GOT3 (cell line): ENCODE measurements at places on chromosomes 16 and 17.

DNA sequence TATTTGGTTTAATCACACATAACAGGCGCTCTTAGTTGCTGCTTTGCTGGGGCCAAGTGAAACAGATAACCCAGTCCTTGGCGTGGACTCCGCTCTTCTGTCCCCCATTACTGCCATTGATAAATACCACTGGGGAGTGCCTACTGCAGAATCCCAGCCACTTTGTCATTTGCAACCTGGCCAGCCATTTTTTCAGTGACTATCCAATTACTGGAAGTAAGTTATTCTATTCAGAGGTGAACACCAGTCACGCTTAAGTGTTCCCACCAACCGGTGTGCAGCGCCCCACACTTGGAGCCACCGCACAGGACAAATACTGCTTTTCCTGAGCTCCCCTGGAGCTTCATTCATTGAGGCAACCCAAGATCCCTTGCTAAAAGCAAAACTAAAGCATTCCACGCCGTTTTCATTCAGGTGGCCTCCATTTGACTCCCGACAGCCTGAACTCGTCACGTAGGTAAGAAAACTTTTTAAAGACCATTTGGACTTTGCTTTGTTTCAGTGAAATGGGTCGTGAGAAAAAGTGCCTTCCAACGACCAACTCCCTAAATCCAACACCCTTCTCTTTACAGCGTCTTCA, 1.8 kb downstream of the USP7 start:
- DNase-seq, result no peak

DNA sequence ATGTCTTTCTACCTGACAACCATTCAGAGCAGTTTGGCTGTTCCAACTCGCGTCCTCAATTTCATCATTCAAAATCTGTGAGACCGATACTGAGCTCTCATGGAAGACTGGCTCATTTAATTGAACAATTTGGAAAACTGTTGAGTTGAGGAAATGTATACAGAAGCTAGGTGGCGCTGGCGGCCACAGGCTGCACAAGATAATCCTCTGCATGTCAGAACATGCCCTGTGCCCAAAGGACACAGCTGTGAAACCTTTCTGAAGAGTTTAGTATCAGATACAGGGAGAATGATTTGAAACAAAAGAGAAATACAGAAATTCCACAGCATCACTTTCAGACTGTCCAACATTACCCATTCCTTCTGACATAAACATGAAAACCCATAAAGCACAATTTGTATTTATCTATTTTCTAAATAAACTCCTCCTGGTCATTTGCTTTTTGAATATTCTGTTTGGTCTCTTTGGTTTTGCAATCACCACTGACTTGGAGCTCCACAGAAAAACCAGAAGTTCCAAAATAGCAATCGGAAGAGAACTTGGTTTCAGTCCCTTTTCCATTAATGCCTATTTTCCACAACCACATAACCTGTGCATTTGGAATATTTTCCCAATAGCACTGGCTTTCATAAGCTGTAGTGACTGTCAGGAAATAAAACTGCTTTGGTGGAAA, 192.8 kb downstream of the MAP2K6 start:
- DNase-seq, result no peak

GRCh38 chr17:31198026-31198425, 99.0 kb downstream of the OMG start:
- no peak for DNase-seq

- DNase-seq, result no peak
Observed at GRCh38 chr16:11320170-11320569, 25.1 kb upstream of the RMI2 start.

- no peak for DNase-seq
Observed at GRCh38 chr17:72274614-72275013, 153.8 kb downstream of the SOX9 start.

- DNase-seq, result no peak
Observed at GRCh38 chr17:68391561-68392268, 65.6 kb downstream of the WIPI1 start.

DNA sequence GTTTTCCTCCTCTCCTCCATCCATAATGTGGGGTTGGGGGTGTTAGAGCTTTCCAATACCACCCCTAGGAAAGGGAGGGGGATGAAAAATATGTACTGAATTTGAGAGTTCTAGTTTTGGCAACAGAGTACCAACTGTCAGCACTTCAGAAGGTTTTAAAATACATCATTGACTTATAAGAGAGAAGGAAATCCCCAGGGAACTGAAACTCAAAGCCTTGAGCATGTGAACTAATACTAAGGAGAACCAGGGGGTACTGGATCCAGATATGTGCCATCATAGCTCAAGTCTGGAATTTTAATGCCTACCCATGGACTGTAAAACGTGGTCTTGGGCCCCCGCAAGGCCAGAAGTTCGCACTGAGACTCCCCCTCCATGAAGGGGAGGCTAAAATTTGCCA, 15.8 kb downstream of the CACNG5 start:
- no peak for DNase-seq

GRCh38 chr16:84486551-84487235, 17.8 kb downstream of the MEAK7 start:
- DNase-seq, result no peak

DNA sequence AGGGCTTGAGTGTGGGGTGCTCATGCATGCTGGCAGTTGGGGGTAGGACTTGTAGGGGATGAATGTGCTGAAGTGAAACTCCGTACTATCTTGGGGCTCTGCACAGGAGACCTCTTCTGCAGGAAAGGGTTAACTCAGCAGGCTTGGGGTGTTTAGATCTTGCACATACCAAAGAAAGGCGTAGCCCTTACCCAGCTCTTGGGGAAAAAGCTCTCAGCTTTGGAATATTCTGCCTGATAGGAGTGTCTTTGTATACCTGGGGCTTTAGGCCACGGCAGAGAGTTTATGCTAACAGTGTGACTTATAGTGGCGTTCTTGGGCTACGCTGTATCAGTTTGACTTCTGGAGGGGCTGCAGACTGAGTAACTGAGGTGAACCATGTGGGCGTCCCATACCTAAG, 21.1 kb downstream of the KRT25 start:
- no peak for DNase-seq

DNA sequence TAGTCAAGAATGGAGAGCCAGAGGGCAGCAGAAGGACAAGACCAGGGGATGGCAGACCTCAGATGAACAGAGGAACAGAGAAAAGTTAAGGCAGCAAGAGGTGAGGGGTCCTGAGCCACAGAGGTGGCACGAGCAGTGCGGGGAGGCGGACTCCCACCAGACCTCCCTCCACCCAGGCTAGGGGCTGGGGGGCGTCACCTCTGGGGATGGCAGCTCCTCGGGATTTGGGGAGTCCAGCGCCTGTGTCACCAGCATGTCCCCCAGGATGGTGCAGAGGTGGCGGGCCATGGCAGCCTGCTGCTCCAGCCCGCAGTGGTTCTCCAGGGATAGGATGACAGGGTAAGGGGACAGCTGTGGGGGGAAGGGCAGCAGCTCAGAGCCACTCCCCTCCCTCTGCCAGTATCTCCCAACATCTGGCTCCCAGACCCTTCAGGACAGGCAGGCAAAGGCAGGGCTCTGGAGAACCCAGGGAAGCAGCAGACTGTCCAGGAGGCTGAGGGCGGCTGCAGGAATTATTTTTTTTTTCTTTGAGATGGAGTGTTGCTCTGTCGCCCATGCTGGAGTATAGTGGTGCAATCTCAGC, 15.8 kb downstream of the PLCD3 start:
- no peak for DNase-seq

- DNase-seq, result no peak
Observed at GRCh38 chr17:75845933-75846691, 1.9 kb upstream of the UNC13D start.

DNA sequence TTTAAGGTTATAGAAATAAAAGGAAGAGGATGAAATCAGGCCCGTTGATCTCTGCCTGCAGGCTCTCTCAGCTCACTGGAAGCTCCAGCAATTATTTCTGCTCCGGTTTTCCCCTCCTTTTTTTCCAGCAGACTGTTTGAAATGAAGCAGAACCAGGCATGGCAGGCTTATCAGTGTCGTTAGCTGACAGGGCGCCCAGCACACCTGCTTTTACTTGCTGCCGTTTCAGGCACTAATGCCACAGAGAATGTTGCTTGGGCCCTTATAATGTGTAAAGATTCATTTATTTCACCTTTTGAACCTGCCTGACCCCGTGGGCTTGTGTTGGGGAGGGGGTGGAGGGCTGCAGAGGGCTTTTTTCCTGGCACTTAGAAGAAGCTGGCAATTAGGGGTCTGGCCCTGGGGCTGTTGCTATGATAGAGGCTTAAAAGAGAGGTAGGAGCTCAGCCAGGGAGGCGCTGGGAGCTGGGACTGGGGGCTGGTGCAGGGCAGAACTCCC, 108.1 kb downstream of the IRX3 start:
- no peak for DNase-seq

DNA sequence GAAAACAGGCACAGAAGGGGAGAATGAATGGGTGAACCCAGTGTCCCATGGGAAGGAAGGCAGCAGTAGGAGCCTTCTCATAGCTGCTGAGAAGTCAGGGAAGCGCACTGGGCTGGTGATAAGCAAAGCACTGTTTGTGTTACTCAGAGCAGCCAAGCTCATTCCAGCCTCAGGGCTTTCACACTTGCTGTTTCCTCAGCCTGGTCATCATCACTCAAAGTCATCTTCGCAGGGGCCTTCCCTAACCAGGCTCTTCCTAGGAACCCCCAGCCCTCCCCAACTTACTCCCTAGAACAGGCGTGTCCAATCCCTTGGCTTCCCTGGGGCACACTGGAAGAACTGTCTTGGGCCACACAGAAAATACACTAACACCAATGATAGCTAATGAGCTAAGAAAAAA, 32.1 kb upstream of the LONP2 start:
- no peak for DNase-seq

GRCh38 chr16:57082664-57083063, 9.7 kb upstream of the CPNE2 start:
- DNase-seq, result no peak

GRCh38 chr16:87740909-87741424, 24.8 kb downstream of the KLHDC4 start:
- no peak for DNase-seq

- no peak for DNase-seq
Observed at GRCh38 chr16:23803591-23804123, 32.1 kb upstream of the PRKCB start.

DNA sequence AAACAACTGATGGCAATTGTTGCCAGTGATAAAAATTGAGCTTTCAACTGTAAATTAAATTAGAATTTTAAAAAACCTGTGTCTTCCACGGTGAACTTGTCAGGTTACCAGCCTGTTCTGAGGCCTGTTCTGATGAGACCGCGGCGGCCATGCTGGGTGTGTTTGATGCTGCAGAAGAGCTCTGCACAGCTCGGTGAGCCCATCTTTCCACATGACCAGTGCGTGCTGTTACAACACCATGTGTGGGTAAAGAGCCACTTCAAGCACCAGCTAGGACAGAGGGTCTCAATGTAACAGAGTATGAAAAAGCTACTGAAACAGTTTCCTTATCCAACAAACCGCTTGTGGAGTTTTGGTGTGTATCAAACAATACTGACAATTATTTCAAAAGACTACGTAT, 48.5 kb downstream of the RPTOR start:
- no peak for DNase-seq

- DNase-seq, result no peak
Observed at GRCh38 chr17:73203788-73204479, 11.1 kb downstream of the COG1 start.

GRCh38 chr17:81834831-81835267, at the start of gene PPP1R27:
PPP1R27 (minus strand) TSS chr17:81835050; CDS start chr17:81834953, 97 bp downstream.
- no peak for DNase-seq

GRCh38 chr17:55988861-55989260, 164.4 kb upstream of the ANKFN1 start:
- DNase-seq, result no peak

DNA sequence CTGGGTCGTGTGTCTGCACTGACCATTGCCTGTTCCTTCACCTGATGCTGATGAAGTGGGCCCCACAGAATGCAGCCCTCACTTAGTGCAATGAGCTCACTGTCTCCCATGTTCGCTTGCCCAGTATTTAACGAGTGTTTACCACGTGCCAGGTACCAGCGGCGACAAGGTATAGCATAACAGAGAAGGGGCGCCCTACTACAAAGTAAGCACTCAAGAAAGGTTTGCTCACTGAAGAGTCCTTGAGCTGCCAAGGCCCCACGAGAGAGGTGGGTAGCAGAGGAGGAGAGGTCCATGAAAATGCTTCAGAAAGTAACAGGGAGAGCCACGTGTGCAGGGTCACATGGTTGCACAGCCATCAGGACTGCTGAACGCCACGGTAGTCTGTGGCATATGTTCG, 230.0 kb downstream of the NTN1 start:
- DNase-seq, result no peak

- no peak for DNase-seq
Observed at GRCh38 chr17:65850486-65850885, 289.0 kb upstream of the AXIN2 start.

DNA sequence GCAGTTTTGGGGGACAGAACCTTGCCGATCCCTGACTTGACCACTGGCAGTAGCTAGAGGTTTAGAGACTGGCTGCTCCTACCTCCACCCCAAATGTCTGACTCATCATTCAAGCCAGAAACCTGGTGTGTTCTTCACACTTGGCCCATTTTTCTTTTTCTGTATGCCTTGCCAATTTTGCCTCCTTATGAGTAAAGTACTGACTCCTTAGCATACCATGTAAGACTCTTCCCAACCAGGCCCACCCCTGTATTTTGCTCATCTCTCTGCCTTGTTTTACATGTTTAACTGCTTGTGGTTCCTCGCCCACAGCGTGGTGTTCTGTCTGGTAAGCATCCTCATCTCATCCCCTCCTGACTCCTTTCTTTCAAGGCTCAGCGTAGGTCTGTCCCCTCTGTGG, 37.9 kb downstream of the NUP88 start:
- no peak for DNase-seq

- DNase-seq, result no peak
Observed at GRCh38 chr16:56513972-56514371, 5.9 kb downstream of the BBS2 start.

DNA sequence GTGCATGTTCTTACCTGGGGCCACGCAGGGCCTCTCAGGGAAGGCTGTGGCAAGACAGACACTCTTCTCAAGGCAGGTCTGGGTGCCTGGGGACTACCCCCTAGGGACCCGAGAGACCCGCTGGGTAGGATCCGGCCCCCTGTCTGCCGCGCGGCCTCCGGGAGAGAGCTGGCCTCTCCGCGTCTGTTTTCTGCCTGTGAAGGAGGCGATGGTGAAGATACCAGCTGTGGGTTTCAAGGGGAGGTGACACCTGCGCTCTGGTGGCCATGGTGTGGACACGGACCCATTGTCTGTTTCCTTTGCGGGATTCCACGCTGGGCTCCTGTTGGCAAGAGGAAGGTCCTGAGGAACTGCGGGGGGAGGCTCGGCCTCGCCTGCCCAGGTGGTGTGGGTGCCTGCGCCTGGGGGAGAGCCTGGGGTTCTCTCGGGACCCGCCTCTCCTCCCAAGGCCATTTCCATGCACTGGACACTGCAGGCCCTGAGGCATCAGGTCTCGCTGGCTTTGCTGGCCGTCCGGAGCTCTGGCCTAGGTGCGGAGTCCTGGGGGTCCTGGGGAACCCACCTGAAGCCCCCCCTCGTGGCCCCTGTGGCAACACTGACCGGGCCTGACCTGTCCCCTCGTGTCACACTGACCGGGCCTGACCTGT, 12.2 kb upstream of the METRNL start:
- no peak for DNase-seq

DNA sequence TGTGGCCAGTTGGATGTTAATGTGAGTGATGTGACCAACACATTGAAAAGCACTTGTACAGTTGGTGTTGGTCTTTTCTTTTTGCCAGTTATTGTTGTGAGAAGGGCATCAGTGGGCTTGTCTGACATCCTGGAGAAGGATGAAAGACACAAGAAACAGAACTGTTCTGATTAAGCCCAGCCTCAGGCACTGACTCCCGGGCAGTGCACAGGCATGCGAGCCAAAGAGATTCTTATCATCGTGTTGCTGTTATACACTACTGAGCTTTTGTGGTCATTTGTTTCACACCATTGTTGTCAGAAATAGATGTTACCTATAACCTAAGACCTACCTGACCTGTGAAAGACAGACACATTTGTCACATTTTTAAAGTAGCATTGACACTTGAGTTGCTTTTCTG, 236.8 kb upstream of the CA10 start:
- no peak for DNase-seq
